ENCODE measurements at places on chromosomes 13 and 19. TPM values are rescaled to one million over a fixed set of nuclear protein-coding genes. Genes with fewer than 3 reads are reported as not detected.

Gene SPACA4
- not detected for total RNA-seq

Gene SLC46A3
- 12.0 TPM for total RNA-seq

Gene SPTBN4
- total RNA-seq, result 14.8 TPM

Gene FCGBP
- 3.5 TPM for total RNA-seq

Gene TMEM238
- 0.99 TPM for total RNA-seq

Gene NCCRP1
- total RNA-seq, result 20.0 TPM

Gene IL12RB1
- total RNA-seq, result 0.38 TPM

Gene WDR87
- total RNA-seq, result not detected

Gene DACH1
- total RNA-seq, result 102 TPM

Gene IZUMO1
- not detected for total RNA-seq

Gene TDRD12
- total RNA-seq, result 0.44 TPM

Gene IZUMO2
- not detected for total RNA-seq

Gene PLIN5
- total RNA-seq, result 1.8 TPM

Gene KLK4
- total RNA-seq, result not detected

Gene DACT3
- 18.5 TPM for total RNA-seq

Gene ZNF616
- total RNA-seq, result 29.7 TPM

Gene SGCG
- 17.3 TPM for total RNA-seq

Gene FPR2
- 0.27 TPM for total RNA-seq

Gene CACNA1A
- 23.1 TPM for total RNA-seq

Gene ZNF536
- total RNA-seq, result 126 TPM

Gene SH2D3A
- 1.5 TPM for total RNA-seq

Gene IGFL1
- total RNA-seq, result not detected

Gene STAP2
- 7.3 TPM for total RNA-seq

Gene ZNF431
- total RNA-seq, result 30.1 TPM

Gene RANBP3
- total RNA-seq, result 81.3 TPM

Gene GNA15
- total RNA-seq, result 3.0 TPM

Gene LONP1
- total RNA-seq, result 70.3 TPM

Gene EDNRB
- 42.9 TPM for total RNA-seq

Gene ZNF426
- total RNA-seq, result 28.0 TPM

Gene THSD8
- not detected for total RNA-seq

Gene ADGRE2
- total RNA-seq, result 0.49 TPM

Gene PALM
- total RNA-seq, result 145 TPM

Gene ADGRE3
- total RNA-seq, result 0.16 TPM

Gene CEACAM21
- 2.1 TPM for total RNA-seq

Gene ZNF570
- 19.8 TPM for total RNA-seq

Gene CATSPERD
- total RNA-seq, result not detected

Gene KCNN1
- total RNA-seq, result 11.1 TPM

Gene CEACAM18
- total RNA-seq, result not detected

Gene UNC13A
- total RNA-seq, result 18.1 TPM

Gene SRRM5
- total RNA-seq, result not detected

Gene MCF2L
- total RNA-seq, result 91.5 TPM

Gene ZNF708
- total RNA-seq, result 40.8 TPM

Gene ACER1
- total RNA-seq, result not detected

Gene ZNF837
- 4.4 TPM for total RNA-seq
